ENCODE measurements at places on chromosomes 4 and X.
A peak's percentile ranks its signal among the peaks of the same experiment; 100 is the strongest.

DNA sequence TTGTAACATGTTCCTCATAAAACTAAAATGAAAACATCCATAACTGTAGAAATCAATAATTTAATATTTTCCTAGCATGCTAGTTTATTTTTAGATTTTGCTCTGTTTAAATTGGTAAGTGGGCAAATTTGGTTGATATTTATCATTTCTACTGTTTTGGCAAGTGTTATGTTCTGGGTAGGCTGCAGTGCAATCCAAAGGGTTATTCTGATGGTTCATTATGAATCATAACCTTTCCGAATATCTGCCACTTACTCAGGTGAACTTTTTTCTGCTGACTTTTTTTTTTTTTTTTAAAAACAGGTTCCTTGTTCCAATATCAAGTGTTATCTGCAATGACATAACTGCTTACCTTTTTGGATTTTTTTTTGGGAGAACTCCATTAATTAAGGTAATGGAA, 52.0 kb downstream of the CDS1 start:
- DNase-seq: no peak

DNA sequence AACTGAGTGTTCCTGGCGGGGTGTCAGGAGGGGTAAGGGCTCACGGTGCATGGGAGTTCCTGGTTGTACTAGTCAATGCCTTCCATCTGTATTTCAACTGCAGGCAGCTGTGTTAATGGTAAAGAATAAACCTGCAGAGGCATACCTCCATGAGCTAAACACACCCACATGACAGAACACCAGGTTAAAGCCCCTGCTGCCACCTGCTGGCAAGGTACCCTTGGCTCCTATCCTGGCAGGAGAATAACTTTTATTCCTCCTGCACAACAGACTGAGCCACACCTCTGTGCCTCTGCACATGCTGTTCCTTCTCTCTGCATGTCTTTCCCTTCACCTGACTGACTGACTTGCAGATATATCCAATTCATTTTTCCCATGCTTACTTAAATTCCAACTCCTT, 11.1 kb downstream of the ITIH6 start:
- no peak for DNase-seq

DNA sequence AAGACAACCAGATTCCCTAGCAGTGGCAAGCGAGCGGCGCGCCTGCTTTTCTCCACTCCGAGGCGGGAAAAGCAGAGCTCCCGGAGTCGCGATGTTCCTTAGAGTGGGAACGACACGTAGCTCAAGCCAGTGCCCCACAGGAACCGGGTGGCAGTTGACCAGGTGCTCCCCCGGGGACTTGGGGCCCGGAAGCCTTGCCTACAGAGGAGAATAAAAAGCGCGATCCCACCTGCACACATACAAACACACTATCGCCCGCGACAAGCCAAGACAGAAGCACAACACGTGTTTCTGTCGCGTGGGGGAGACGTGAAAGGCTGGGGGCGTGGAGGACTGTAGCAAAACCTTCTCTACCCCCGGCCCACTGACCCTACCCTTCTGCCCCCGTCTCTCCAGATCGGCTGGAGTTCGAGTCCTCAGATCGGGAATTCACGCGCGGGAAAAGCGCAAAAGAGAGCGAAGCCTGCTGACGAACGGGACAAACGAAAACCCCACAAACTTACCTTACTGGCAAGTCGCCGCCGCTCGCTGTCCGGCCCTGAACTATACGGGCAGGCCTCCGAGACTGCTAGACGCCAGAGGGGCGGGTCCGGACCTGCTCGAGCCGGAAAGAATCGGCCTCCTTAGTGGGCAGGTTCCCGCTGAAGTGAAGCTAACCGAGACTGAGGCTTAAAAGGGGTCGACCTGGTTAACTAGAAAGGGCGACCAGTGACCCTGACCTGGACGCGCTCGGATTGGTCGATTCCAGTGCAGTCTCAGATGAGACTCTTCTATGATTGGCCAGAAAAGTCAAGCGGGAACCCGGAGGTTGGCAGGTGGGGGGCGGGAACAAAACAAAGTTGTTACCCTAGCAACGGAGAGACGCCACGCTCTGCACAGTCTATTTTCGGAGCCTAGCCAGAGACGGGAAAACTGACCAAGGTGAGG, at the start of the genes DNAAF6 and NUP62CL:
Gene DNAAF6 (plus strand): TSS at position 842 of the 927 bp plus-strand sequence. CDS start 6,265 bp downstream, outside the sequence.
Gene NUP62CL (minus strand): TSS at position 664 of the 927 bp plus-strand sequence. CDS start 31,287 bp downstream, outside the sequence.
- peak; percentile 30 for DNase-seq

- no peak for DNase-seq
Measured at GRCh38 chr4:169239221-169239905, 31.4 kb downstream of the SH3RF1 start.

DNA sequence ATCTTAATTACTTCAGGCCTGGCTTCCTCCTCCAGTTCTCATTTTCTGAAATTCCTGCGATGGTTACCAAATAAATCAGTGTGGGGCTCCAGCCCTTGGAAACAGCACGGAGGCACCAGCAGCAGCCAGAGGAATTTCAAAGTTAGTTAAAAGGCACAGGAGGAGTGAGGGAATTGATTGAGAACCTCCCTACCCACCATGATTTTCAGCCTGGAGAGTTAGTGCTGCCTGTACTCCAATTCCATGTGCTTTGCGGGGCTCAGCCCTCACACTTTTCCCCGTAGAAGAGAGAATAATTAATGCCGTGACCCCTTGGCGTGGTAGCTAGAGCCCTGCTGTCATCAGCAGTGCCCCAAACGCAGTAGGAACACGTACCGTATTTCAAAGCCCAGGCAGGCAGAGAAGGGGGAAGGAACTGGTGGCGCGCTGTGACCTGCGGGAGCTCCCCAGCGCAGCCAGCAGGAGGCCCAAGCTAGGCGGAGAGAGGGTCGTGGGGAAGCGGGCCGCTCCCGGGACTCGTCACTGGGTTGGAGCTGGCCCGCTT, 84.0 kb upstream of the IGFBP7 start:
- no peak for DNase-seq

- no peak for DNase-seq
Measured at GRCh38 chr4:55021214-55021613, 104.2 kb downstream of the KDR start.

GRCh38 chrX:57677132-57677858, 2.8 kb downstream of the NLRP2B start:
- DNase-seq: no peak

- DNase-seq: no peak
Measured at GRCh38 chrX:8432396-8432795, 32.2 kb upstream of the VCX3B start.

DNA sequence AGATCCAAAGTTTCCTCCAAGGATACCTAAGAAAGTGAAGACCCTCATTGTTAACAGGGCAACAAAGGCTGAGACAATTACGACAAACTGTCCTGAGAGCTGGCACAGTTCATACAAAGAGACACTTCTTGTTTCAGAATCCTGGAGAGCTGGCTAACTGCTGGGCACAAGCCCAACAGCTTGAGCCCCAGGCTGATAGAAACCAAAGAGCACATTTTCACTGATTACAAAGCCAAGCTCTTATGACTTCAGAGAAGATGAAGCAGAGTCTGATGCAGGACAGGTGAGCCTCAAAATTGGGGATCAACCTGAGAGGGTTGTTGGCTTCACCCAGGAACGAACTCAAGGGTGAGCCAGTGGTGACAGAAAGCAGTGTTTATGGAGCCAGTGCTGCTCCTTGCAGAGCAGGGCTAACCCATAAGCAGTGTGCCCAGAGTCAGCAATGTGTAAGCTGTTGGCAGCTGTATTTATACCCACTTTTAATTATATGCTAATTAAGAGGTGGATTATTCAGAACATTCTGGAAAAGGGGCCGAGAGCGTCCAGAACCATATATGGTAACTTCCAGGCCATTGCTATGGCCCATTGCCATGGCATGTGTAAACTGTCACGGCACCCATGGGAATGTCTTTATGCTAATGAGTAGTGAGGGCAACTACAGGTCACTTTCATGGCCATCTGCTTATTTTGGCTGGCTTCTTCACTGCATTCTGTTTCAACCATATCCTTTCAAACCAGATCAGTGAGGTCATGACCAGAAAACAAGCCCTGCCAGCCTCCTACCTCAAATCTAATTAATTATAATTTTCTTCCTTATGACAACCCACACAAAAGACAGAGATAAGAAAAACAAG, 183.7 kb downstream of the EVC2 start:
- no peak for DNase-seq

- DNase-seq: no peak
Measured at GRCh38 chr4:125338814-125339213, 24.1 kb downstream of the FAT4 start.

- no peak for DNase-seq
Measured at GRCh38 chr4:101356928-101357327, 9.6 kb upstream of the PPP3CA start.

DNA sequence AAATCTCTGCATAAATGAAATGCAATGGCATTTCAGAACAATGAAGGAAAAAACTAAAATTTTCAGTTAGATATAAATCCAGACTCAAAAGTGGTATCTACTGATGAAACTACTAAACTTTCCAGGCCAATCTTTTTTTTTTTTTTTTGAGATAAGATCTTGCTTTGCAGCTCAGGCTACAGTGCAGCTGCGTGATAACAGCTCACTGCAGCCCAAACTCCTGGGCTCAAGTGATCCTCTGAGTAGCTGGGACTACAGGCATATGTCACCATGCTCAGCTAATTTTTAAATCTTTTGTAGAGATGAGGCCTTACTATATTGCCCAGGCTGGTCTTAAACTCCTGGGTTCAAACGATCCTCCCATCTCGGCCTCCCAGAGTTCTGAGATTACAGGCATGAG, 1228.2 kb upstream of the ADGRL3 start:
- DNase-seq: no peak

GRCh38 chr4:142984871-142985585, 138.9 kb upstream of the INPP4B start:
- DNase-seq: no peak
